ENCODE measurements at places on chromosomes 3 and 15.

GRCh38 chr3:99418209-99418635 is 220.2 kb upstream of the COL8A1 start:
- DNase-seq, result no peak

- no peak for DNase-seq
These were observed 142.2 kb downstream of the SMAD6 start for GRCh38 chr15:66844041-66844746.

DNA sequence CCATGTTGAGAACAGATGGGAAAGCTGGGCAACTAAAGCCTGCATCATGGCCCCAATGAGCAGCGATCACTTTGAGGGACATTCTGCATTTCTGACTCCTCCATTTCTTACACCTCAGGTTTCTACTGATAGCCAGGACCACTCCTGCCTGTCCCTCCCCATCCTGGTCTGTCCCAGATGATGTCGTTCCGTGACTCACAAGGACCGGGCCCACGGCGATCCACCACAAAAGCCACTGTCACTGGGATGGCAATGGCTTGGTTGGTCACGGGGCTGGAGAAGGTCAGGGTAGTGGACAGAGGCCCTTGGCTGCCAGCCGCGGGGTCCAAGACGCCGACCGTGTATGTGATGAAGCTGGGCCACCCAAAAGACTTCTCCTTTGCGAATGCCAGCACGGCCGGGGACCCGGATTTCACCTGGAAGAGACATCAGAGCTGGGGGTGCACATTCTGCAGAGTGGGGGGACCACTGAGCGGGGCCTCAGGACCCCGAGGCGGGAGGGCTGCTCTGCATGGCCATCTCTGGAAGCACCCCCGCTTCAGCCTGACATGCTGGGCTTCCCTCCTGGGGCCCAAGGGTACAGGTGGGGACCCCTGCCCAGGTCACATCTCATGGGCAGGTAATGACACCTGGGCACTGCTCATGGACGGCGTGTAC is 100.4 kb downstream of the NUP210 start:
- no peak for DNase-seq

DNA sequence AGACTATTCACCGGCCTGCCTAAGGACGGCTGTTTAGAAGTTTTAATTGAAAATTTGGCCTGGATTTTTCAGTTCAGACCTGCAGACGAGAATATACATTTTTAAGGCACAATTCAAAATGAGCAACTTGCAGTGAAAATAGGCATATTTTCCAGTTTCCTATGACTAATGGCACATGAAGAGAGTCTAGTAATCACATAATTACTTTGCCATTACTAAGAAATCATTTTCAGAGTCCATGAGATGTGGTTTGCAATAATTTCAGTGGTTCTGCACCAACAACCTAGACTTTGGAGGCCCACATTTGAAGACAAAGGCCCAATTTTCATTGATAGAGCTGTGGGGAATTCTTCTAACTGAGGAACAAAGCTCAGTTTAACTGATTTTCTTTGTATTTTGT is 205.3 kb downstream of the SOX2 start:
- DNase-seq, result no peak

DNA sequence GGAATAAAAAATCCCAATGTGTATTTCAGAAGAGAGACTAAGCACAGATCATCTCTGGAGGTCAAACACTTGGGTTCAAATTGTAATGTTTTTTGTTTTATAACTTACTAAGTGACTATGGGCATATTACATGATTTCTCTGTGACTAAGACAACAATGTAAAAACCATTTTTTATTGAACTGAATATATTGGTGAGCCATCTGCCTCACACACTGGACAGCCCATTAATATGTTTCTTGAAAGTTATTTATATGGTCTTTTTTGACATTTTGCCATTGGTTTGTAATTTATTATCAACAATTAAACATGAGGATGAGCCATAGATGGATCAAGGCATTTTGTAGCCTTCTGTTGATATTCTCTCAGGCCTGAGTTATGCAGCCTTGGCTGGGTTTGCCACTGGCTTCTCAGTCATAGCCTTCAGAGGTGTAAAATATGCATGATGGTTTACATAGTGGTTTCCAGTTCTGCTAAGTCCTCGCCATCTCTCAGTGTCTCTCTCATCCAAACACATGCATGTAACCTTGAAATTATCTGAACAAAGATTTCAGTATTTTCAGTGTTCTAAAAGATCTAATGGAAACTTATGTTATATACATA is 997.2 kb downstream of the DIPK2A start:
- no peak for DNase-seq

DNA sequence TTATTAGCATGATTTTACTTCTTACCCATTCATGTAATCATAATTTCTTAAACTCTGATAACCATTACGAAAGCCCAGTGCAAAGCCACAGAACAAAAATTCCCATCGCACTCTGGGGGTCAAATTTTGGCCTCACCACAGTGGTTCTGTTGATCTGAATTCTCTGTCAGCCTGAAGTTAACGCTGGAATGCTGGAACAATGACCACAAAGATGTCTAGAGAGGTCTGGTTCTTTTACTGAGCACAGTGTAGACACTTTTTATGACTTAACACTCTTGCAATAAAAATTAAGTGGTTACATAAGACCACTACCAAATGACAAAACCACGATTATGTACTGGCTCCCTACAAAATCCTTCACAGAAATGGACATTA is 94.7 kb downstream of the PDZRN3 start:
- DNase-seq, result no peak

- no peak for DNase-seq
These were observed 8.7 kb downstream of the DAZL start for GRCh38 chr3:16596352-16597032.

- no peak for DNase-seq
These were observed 55.1 kb downstream of the CD47 start for GRCh38 chr3:108035751-108036150.

GRCh38 chr15:85777250-85778106 is 17.2 kb downstream of the KLHL25 start:
- DNase-seq, result no peak

- DNase-seq, result no peak
These were observed 782.0 kb downstream of the EPHA3 start for GRCh38 chr3:89889386-89889785.

DNA sequence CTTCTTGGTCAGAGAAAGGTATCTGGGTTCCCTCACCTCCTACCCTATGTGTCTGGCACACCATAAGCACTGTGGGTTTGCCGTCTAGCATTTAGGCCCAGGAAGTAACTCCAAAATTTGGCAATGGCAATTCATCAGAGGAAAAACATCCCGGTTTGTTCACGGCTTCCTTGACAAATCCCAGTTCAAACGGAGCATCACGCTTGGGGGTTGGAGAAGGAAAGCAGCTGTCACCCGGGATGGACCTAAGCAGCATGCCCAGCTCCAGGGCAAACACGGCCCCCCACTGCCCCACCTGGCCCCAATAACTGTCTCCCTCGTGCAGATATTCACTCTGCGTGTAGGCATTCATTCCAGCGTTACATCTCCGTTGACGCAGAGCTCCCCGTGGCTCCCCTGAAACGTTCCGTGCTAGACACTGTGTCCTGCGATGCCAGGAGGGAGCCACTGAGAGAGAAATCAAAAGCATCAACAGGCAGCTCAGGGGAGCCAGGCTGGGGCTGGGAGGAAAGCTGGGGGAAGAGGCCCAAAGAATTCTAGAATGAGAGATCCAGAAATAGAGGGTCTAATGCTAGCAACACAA is 41.4 kb downstream of the NTRK3 start:
- DNase-seq, result no peak

GRCh38 chr3:160099834-160100233 is 111.2 kb downstream of the IL12A start:
- no peak for DNase-seq

- DNase-seq, result no peak
These were observed 133.3 kb upstream of the SLC6A11 start for GRCh38 chr3:10682692-10683091.

Measured in NCI-H1105 treated with DMSO at 0.1 percent for 48 hours (cell line).